Right atrium auricular region (tissue), 2 donors: ENCODE measurements at places on chromosomes 1 and 21. TPM values are rescaled to one million over a fixed set of nuclear protein-coding genes. Genes with fewer than 3 reads are reported as not detected.

Gene PLA2G2D
- total RNA-seq, result not detected

Gene RIMKLA
- total RNA-seq, result 4.7 TPM

Gene KCNK1
- 54.2 TPM for total RNA-seq

Gene OR2T33
- not detected for total RNA-seq

Gene RHOU
- 6.0 TPM for total RNA-seq

Gene COG2
- 27.6 TPM for total RNA-seq

Gene GON4L
- total RNA-seq, result 22.4 TPM

Gene NUP210L
- total RNA-seq, result 0.28 TPM

Gene CFHR5
- total RNA-seq, result not detected

GRCh38 chr1:172350856-172351255 is 69.6 kb upstream of the C1orf105 start:
- no peak for DNase-seq

DNA sequence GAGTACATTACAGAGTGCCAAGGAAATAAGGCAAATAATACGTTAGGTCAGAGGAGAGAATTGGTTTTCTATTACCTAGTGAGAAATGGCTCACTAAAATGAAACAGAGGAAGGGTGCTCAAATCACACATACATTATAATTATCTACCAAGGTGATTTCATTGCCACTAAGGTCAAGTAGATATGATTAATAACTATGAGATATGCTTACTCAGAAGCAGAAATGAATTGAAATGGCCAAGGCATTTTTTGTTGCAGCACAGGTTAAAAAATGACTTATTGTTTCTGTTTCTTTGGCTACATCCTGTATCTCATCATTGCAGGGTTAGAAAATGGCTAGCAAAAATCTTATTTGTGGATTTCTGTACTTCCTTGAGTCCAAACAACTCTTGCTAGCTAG is 154.5 kb upstream of the GORAB start:
- no peak for DNase-seq

GRCh38 chr1:244945109-244945671 is 80.8 kb upstream of the HNRNPU start:
- DNase-seq, result no peak

GRCh38 chr1:148353461-148354283 is 129.4 kb downstream of the PPIAL4G start:
- DNase-seq, result no peak

DNA sequence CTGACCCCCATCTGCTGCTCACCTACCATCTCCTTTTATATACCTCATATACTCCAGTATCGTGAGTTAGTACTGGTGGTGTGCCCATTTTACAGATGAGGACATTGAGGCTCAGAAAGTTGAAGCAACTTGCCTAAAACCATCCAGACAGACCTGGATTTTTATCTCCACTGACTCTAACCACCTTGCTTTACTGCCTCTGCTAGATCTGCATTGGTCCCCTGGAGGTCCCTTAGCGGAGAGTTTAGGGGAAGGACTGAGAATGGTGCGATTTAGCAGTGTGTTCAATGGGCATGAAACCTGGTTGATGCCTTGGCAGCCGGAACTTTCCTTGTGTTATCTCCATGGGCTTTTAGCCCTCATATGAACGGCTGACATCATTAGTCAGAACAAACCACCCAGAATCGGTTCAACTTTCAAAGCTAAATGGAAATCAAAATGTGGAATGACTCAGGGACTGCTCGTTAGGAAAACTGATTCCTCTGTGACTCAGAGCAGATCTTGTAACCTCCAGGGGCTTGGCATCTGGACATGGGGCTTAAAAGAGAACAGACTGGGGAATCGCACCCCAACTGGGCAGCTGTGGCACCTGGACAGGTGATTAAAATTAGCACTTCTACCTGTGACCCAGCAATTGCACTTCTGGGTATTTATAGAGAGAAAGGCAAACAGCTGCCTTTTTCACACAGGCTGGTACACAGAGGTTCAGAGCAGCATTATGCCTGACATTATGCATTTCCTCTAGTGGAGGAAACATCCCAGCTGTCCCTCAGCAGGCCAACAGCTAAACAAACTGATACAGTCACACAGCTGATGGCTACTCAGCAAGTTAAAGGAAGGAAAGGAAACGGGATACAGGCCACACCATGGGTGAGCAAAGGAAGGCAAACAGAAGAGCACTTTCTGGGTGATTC is 25.3 kb downstream of the TMEM51 start:
- no peak for DNase-seq

DNA sequence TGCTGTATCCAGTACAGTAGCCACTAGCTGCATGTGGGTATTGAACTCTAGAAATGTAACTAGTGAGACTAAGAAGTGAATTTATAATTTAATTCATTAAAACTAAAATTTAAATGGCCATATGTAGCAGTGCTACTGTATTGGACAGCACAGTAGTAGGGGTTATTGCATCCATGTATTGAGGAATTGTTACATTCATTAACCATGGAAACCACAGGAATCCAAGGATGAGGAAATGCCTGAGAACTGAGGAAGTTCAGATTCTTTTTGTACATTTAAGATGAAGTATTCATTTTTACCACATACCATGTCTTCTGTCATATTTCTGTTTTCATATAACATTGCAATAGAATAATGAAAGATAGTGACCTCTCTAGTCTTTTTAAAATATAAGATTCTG is 2.6 kb downstream of the MTF2 start:
- DNase-seq, result no peak

DNA sequence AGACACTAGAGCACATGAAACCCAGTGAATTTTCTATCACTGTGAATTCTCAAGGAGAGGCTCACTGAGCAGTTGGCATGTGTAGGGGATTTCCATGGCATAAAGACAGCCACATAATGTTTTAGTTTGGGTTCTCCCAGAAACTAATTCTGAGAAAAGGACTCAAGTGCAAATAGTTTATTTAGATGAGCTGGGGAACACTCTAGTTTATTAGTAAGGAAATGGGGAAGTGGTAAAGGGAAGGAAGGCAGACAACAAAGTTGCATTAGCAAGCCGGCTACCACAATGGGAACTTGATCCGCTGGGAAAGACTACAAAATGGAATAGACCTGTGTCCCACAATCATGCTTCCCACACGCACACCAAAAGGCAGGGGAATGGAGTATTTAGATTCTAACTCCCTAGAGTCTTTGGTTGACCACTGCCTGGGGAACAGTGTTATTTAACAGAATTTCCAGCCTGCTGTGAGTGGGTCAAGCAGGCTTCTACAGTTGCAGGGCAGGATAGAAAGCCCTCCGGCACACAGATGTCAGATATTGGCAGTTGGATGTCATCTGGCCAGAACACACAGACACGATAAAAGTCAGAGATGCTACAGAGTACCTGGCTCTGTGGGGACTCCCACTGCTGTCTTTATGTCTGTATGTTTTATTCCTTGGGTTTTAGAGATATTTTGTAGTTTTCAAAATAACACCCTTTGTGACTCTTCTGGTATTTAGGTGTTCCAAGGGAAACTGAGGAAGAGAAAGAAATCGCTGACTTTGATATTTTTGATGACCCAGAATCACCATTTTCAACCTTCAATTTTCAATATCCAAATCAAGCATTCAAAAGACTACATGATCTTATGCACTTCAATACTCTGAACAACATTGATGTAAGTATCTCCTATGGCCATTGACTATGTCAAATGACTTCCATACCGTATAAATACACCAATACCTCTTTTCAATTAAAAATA is 150.1 kb downstream of the PLA2G4A start:
- no peak for DNase-seq

DNA sequence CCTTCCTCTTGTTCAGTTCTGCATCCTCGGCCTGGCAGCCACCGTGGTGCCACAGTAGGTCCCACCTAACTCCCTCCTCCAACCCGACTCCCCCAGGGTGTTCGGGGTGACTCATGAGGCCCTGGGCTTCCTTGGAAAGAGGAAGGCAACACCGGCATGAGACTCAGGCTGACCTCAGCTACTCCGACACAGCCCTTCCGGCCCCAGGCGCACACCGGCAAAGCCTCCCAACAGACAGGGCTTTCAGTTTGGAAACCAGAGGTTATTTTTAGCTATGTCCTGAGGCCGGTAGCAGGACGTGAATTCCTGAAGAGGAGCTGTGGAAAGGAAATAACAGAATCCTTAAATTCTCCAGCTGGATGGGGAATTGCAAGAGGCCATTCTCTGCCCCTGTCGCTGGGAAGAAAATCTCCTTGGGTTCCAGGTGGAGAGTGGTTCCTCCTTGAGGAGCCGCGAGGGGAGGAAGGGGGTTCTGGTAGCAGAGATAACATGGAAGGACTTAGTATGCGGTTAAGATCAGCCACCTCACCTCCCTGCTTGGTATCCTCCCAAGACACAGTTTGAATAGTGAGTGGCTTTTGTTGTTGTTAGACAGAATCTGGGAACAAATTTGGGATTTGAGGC is 24.4 kb downstream of the PLXNA2 start:
- DNase-seq, result peak; percentile 88

DNA sequence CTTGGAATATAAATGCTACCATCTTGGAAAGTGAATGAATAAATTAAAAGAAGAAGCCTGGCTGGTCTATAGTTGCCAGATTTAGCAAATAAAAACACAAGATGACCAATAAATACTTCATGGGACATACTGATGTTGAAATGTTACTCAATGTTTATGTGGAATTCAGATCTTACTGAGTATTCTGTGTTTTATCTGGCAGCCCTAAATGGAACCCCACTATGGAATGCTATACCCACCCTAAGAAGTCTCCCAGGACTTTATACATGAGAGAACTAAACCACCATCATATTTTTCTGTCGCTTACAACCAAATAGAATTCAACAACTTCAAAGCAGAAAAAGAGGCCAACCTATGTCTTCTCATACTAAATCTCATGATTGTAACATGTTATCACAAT is 177.6 kb upstream of the HMCN1 start:
- DNase-seq, result no peak

GRCh38 chr1:223835754-223836153 is 10.0 kb downstream of the TP53BP2 start:
- DNase-seq, result no peak

- no peak for DNase-seq
Observed at GRCh38 chr1:41875487-41875886, 43.2 kb downstream of the HIVEP3 start.

GRCh38 chr1:99849744-99850458 is at the start of gene AGL:
AGL (plus strand) TSS chr1:99850361; CDS start chr1:99851043, 682 bp downstream.
- DNase-seq, result peak; percentile 82

DNA sequence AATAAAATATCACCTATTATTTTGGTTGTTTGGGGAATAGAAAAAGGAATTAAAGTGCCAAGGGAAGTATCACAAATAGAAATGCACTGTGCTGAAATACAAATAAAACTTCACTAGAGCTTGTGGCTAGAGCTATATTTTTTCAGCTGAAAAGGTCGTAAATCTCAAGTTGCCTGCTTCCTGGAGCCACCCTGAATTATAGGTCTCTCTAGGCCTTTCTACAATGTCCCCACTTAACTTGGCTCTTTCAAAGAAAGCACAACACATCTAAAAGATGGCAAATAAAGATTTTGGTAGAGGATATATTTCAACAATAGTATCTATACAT is 5.0 kb upstream of the RNF2 start:
- no peak for DNase-seq

- no peak for DNase-seq
Observed at GRCh38 chr1:18312961-18313360, 167.8 kb upstream of the KLHDC7A start.

DNA sequence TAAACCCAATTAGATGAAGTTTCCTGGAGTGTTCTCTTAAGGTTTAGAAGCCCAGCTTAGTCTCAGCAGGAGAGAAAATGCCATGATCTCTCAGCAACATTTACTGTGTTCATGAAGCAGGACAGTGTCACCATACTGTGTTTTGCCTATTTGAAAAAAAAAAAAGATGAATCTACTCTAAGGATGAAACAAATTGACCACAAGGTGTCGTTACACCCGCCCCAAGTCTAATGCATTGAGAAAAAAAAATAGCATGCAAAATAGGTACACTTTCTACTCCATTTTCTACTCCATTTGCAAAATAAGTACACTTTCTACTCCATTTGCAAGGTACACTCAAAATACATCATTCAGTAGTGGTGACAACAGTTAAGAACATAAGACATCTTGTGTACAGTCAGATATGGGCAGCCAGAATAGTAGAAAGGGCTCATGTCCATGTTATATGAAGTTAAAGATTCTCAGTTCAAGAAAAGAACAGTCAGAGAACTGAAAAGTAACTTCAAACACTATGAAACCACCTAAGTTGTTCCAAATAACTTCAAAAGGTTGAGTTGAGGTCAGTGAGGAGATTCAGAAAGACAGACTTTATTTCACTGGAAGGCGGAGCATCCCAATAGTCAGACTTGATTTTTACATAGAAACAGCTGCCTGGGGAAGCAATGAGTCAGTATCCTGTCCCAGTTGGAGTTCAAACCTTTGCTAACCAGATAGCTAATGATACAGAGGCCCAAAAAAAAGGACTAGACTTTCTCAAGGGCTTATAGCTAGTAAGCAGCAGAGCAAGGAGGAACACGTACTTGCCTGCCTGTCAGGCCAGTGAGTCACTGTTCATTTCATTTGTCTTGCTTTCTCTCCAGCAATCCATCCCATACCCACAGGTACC is 13.3 kb downstream of the PLPPR5 start:
- no peak for DNase-seq

DNA sequence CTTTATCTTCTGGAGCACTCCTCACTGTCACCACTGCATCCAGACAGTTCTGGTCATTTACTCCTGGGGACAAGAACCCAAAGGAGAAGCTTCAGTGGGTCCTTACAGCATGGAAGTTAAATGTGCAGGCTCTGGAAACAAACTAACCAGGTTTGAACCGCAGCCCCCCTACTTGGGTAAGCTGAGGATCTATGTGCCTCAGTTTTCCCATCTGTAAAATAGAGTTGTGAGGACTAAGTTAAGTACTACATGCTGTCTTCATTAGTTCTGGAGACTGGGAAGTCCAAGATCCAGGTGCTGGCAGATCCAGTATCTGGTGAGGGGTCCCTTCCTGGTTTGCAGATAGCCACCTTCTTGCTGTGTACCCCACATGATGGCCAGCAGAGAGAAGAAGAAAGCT is 8.0 kb upstream of the ATP1A2 start:
- DNase-seq, result no peak

DNA sequence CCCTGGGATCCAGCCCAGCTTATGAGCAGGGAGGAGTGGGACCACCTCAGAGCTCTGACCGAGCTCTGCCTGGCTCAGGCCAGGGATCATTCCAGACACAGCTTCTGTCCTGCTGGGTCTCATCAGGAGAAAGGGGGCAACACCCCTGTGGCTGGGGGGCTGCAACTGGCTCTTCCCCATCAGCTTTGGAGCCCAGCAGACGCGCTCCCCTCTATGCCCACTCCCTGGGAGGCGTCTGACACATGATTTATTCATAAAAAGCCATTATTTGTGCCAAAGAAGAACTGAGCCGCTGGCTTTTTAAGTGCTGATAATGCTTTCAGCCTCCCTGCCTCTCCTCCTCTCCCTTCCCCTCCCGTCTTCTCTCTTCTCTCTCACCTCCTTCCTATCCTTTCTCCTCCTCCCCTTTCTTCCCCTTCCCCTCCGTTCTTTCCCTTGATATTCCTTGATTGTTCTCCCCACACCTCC is 25.0 kb downstream of the FOXO6 start:
- no peak for DNase-seq

GRCh38 chr1:29515170-29515955 is 279.0 kb downstream of the PTPRU start:
- DNase-seq, result no peak
